ENCODE measurements at places on chromosomes 3 and 15.

- DNase-seq: no peak
Observed at GRCh38 chr3:45807133-45807532, 10.8 kb upstream of the SLC6A20 start.

GRCh38 chr15:42449770-42450424 lies 41.0 kb downstream of the ZNF106 start:
- no peak for DNase-seq

DNA sequence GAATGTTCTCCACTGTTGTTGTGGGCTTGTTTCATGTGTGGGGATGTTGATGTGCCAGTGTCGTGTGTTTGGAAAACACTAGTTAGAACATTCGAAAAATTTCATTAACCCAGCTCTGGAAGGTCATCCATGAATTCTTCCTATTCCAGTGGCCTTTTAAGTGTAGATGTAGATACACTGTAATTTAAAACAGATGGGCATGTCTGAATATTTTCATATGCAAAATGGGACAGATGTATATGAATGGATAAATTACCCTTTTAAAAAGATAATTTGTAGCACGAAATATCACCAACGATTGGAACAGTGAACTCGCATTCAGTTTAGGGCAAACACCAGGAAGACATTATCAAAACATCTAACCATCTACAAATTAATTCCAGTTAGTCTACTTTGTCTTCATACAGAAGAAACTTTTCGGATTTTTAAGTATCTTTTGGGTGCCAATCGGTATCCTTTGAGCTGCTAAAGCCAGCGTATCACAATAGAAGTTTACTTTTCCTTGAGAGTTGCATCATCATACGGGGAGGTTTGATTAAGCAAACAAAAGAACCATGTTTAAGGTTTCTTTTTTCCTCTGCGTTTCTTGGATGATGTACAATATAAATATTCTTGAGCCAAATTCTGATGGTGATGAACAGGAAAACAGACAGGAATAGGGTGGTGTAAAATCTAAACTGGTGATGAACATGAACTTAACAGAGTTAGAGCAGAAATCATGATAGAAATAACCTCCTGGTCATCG lies 528.1 kb downstream of the FOXP1 start:
- DNase-seq: peak; percentile 77

DNA sequence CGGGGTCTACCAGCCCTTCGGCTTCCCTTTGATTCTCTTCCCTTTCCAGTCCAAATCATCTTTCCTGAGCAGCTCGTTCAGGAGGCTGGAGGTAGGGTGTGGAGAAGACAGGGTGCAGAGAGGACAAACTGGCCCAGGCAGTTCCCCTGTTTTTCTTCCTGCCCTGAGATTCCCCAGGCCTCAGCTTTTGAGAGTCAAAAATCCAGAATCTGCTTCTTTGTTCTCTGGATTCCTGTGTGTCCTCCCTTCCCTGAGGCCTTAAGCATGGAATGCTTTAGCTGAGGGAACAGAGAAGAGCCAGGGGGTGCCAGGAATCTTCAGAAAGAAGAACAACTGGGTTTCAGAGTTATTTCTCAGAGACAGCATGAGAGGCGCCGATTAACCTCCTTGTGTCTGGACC lies 26.7 kb upstream of the LRTM1 start:
- peak; percentile 72 for DNase-seq

DNA sequence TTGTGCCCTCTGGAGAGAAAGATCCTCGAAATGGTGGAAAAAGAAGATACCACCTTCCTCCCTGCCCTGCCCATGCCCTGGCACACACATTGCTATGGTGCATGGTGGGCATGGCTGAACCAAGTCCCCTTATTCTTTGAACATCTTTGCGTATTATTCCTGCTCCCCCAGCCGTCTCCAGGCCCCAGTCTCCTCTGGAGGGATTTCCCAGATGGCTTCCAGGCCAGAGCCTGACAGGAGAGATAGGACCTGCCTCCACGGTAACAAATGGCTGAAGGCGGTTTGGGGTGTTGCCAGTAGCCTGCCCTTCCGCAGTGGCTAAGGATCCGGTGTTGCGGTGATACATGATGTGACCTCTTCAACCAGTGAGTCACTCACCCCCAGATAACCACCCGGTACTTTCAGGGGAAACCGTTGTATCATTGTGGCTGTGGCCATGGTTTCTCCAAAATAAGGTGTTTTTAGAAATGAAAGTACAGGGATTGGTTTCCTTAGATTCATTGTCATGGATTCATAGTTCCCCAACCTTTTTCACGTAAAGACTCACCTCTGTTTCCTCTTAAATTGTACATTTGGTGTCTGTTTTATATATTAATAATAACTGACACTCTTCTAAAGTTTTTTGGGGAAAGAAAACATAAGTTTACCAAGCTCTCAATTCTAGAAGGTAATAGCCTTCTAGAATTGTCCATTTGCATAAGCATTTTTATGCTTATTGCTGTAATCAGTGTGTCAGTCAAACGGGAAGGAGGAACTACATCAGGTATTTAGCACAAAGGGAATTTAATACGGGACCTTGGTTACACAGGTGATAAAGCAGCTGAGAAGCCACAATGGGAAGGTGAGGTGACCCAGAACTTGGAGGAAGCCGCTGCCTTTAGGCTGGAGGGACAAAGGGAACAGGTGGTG lies 25.9 kb downstream of the SMAD3 start:
- peak; percentile 76 for DNase-seq

DNA sequence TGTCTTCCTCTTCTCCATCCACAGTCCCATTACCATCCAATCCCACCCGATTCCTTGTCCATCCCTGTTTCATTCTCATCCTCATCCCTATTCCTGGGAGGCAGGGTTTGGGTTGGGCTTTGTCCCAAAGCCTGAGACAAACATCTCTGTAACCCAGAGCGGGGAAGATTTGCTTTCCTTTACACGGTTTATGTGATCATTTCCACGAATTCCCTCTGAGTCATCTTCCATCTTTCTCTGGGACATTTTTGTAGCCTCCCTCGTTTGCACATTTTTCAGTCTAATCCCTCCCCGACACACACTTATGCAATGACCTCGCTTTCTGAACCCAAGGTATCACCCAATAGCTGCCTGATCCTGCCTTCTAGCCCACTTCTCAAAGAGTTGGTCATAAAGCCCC lies 22.8 kb downstream of the DUOX2 start:
- DNase-seq: peak; percentile 62

All from fibroblast of skin of back (primary cell).